ENCODE measurements at places on chromosomes 11 and 22.
A peak's percentile ranks its signal among the peaks of the same experiment; 100 is the strongest.

DNA sequence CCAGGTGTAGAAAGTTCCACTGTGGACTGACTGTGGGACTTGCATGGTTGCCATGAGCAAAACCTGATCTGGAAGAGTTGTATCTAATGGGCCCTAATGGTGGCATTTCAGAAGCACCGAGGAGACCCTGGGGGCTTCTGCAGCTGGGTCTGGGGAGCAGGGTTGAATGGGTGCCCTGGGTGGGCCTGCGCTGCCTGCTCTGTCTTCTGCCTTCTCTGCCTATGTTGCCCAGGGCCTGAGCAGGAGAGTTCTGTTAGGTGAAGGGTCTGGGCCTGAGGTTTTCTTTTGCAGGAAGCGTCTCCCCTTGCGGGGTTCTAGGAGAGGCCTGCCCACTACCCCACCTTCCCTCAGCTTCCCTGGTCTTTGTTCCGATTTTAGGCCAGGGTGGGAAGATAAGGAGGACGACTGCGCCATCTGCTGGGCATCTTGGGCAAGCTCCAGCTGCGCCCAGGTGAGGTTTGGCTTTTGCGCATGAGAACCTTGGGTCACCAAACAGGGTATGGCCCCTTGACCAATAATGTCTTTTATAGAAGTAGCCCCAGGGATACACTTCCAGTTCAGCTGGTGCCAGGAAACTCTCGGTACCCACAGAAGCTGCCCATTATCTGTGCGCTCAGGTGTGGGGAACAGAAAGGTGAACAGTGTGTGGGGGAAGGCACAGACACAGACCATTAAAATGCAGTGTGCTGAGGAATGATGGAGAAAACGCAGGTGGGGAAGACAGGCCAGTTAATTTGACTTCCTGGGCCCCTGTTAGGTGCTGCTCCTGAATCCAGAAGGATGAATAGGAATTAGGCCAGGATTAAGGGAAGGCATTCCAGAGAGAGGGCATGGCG lies 23.2 kb downstream of the COMMD9 start:
- DNase-seq, result peak; percentile 68

- DNase-seq, result no peak
These were observed 24.7 kb downstream of the PATZ1 start for GRCh38 chr22:31321421-31321820.

DNA sequence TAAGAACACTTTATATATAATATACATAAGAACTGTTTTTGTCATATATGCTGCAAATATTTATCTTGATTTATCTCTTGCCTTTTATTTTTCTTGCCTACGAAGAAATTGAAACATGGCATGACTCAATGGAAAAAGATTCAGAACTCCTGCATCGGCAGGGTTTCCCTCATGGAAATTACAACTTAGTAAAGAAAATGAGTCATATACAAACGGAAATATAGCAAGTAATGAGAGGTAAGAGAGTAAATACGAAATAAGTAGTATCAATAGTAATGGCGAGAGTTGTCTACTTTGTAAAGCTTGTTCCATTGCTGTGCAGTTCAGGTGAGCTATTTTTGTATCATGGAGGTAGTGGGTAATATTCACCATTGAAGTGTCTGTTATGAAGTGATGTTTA lies 350.4 kb downstream of the DDX10 start:
- DNase-seq, result no peak

DNA sequence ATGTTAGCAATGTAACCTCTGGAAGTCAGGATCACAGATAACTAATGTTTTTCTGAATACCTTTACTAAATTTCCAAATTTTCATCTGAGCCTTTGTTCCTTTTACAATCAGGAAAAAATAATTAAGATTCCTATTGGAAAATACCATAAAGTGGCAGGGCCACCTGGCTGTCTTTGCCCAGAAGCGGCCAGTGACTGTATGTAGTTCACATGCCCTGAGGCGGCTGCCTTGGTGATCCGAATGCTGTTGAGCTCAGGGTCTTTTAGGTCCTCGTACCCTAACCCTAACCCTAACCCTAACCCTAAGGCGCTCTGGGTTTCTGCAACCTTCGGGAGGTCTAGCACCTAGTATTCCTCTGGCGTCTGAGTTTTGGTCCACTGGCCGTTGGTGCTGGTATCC lies 8.5 kb upstream of the ARFGAP3 start:
- DNase-seq, result no peak

- DNase-seq, result no peak
These were observed 7.6 kb upstream of the LMO2 start for GRCh38 chr11:33899400-33900037.

DNA sequence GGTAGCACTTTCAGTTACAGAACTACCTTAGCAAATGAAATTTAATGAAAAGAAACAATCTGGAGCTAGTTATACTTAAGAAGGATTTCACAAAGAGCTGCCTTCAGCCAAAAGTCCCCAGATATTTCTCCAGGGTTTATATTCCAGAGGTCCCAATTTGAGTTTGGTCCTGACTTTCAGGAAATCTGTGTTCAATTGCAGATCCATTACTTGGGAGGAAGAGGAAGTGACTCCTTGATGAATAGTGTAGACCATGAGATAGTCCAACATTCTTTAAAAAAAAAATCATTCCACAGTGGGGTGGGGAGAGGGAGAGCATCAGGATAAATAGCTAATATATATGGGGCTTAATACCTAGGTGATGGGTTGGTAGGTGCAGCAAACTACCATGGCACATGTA lies 117.6 kb upstream of the ARHGAP20 start:
- no peak for DNase-seq

DNA sequence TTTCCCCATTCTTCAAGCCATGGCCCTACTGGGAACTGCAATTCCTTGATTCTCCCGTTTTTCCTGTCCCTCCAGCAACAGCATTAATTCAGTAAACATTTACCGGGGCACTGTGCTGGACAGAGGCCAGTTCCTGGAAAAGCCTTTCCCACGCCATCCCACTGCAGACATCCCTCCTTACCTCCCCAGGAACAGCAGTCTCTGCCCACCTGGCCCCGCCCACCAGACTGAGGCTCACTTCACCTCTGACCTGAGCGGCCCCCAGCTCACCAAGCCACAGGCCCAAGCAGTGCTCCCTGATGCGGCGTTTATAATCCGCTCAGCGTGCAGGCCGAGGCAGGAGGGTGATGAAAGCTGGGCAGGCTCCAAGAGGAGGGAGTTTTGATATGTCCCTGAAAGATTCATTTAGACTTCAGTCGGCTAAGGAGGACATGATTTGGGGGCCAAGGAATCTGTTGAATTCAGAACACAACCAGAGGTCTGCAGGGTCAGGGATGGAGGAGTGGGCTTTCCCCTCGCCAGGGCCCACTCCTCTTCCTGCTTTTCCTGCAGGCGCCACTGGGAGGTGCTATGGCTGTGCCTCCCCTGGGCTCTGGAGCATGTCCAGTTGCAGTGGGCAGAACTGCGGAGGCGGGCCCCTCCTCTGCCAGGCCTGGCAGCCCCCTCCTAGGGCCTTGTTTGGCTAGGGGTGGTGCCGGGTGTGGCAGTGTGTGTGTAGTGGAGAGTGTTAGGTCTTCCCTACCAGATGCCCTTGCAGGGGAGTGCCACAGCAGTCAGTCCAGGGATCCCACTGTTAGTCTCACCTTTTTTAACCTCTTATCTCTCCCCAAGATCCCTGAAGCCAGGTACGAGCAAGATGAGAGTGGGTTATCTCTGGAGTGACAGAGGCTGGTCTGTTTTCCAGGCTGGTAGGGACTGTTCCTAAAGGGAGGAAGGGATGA lies 1.4 kb upstream of the TAGLN start:
- no peak for DNase-seq

DNA sequence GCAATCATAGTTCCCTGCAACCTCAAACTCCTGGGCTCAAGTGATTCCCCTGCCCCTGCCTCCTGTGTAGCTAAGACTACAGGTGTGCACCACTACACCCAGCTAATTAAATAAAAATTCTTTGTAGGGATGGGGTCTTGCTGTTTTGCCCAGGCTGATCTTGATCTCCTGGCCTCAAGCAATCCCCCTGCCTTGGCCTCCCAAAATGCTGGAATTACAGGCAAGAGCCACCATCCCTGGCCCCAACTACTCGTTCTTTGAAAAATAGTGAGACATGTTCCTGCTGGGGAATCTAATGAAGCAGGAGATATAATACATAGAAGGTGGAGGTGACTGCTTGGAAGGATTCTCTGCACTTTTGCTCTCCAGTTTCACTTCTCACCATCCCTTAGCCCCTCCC lies 40.1 kb upstream of the RFPL3 start:
- DNase-seq, result no peak

GRCh38 chr11:8959546-8960166 lies 4.6 kb downstream of the TMEM9B start:
- peak; percentile 67 for DNase-seq

Data from germinal center (tissue), 1 donor.